ENCODE measurements at places on chromosomes 3 and 15.

DNA sequence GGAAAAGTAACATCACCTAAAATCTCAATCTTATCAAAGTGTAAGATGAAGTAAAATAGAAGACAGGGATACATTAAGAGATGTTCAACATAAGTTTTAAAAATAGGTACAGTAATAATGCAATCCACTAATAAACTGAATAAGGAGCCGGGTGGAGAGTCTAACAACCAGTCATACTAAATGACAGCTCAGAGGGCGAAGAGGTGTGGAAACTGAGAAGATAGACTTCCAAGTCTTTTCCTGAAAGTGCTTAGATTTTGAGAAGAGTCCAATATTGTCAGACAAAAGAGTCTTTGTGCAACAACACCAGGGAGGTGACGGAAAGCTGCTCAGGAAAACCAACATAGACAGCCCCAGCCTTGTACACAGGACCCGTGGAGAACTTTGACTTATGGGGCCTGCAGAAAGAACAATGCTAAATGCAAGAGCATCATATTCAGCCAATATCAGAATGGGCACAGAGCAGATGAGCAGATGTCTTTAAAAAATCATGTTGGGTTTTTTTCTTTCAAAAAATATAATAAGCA lies 66.4 kb downstream of the MECOM start:
- DNase-seq: no peak

DNA sequence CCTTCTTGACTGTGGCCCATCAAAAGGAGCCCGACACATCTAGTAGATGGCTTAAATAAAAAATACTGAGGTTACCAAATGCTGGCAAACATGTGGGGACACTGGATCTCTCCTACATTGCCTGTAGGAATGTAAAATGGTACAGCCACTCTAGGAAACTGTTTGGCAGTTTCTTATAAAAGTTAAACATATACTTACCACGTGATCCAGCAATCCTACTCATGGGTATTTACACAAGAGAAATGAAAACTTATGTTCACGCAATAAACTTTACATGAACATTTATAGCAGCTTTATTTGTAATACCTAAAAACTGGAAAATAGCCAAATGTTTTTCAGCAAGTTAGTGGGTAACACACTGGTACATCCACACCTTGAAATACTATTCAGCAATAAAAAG lies 9.1 kb downstream of the ZBTB38 start:
- DNase-seq: no peak

- no peak for DNase-seq
Measured at GRCh38 chr15:66188464-66188863, 65.1 kb downstream of the MEGF11 start.

DNA sequence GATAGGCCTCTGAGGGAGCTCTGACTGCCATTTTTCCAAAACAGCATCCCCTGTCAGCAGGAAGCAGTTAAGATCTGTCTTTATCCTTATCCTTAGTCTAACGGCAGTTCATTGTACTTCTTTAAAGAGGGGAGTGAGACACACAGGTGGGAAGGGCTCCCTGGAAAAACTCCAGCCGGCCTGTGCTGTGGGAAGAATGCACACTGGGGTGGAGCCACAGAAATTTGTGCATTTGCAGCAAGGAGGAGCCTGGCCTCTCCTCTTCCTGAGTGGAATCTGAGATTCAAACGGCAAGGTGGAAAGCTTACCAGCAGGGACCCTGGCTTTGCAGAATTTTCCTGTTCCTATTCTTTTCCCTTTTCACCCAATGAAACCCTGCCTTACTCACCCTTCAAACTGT lies 1209.4 kb downstream of the ROBO2 start:
- no peak for DNase-seq

DNA sequence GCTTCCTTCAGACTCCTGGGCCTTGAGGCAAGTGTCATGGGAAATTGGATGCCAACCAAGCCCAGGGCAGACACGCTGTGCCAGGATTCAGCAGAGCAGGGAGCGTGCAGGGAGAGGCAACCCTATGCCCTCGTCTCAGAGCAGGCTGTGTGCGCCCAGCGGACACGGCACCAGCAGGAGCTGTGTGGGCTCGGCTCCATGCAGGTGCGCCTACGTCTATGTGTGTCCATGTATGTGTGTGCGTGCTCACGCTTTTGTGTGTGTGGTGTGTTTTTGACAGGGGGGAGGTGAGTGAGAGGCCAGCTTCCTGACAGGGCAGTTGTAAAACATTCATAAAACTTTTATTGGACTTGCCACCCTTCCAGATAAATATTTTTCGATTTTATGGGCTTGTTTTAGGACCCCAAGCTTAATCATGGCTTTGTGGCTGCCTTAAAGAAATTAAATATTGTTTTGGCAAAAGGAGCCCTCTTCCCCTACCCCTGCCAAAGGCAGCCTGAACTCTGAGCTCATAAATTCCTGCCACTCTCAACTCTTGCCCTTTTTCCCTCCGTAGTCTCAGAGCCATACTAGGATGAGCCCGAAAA lies 84.4 kb downstream of the DNAJB8 start:
- no peak for DNase-seq

- DNase-seq: no peak
Measured at GRCh38 chr3:10964537-10965167, 27.9 kb upstream of the SLC6A1 start.

- DNase-seq: no peak
Measured at GRCh38 chr15:77877869-77878577, 199.5 kb downstream of the TBC1D2B start.

DNA sequence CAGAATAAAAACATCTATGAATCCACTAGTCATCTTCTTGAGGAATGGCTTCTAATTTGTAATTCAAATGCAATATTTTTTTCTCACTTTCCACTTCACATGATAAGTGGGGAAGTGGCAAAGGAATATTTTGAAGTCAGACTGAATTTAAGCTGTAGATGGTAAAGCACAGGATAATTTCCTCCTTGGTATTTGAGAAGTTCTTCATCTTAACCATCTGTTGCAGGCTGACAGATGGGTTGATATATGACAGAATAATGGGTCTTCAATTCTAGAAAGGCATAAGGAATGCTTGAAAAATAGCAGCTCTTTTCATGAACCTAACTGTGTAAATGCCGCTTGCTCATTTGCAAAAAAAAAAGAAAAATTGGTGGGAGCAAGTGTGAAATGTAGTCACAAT lies 66.5 kb upstream of the SNTN start:
- no peak for DNase-seq

- DNase-seq: no peak
Measured at GRCh38 chr15:82124331-82125263, 78.8 kb upstream of the MEX3B start.

DNA sequence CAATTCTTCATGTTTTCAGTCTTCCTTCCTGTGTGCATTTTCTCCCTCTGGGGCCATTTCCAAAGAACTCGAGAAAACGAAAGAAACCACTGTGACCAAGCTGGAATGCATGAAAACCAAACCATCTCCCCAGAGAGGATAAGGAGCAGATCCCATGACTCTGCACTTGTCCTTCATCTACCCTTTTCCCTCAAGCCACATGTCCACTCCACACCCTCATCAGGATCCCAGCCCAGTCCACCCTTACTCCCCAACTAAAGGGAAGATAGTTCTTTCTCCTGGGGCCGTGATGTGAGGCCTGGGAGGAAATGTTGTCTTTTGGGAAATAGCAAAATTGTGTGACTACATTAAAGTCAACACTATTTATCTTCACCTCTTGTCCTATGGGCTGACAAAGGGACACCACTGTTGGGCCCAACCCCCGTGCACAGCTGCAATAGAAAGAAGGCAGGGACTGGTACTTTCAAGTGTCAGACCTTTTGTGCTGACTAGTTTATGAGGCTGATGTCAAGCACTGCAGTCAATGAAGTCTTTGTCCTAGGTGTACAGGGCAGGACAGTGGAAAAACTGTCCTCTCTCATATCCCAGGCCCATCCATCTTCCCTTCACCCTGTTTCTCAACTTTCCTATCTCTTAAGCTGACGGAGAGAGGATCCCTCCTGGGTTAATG lies 487.1 kb upstream of the NR2F2 start:
- DNase-seq: no peak

DNA sequence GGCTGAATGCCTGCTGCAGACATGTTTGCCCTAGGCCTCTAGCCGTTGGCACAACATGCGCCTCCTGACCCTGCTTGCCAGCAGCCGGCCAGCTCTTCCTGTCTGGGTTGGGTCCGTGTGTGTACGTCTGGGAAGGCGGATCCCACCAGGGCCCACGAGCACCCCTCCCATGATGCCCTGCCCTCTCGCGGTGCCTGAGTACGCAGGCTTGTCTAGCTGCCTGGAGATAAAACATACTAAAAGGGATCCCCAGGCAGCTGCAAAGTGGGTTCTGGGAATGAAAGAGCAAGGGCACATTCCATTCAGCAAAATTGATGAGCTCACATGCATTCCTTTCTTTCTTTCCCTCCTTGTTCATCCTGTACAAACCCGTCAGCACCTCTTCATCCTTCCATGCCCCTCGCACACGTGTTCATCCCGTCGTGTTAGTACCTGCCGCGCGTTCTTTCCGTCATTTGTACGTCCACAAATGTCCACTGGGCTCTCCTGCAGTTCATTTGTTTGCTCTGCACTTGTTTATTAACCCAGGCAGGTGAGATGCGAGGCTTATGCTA lies 74.3 kb downstream of the FBLN2 start:
- no peak for DNase-seq

- DNase-seq: no peak
Measured at GRCh38 chr3:189962466-189962865, 158.2 kb downstream of the P3H2 start.

DNA sequence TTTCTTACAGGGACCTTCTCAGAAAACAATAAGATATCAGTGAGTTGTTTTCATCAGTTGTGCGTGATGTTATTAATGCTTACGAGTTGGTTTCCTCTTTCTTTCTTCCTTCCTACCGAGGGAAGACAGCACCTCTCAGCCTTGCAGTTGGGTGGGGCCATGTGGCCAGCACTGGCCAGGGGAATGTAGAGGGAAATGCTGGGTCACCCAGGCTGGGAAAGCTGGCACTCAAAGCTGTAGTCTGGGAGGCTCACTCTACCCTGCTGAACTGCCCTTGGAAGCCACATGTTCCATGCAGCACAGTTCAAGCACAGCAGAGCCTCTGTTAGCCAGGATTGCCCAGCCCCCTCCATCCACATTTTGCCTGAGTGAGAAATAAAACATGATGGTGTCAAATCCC lies 10.1 kb upstream of the CHCHD6 start:
- DNase-seq: no peak

DNA sequence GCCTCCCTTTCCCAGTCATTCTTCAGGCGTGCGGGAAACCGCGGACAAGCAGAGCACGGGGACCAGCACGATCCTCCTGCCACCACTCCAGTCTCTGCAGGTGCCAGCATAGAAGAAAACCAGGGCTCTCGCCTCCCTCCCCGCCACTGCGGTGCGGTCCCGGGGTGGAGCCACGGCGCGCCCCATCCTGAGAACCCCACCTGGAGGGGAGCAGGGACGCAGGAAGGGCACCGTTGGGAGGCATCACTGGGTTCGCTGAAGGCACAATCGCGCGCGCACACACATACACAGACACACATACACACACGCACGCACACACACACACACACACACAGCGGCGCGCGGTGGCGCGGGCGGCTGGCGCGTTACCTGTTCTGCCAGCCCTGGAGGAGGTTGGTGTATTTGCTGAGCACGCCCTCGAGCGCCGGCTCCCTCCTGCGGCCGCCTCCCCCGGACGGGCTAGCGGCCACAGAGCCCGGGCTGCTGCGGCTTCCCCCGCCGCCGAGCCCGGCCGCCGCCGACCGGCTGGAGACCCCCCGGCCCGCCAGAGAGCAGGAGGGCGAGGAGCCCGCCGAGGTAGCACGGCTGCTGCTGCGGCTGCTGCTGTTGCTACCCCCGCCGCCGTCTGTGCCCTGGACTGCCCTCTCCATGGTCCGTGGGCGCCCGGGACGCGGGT lies 394 bp downstream of the OSBPL10 start:
- no peak for DNase-seq

- no peak for DNase-seq
Measured at GRCh38 chr3:63857311-63857710, 6.3 kb downstream of the THOC7 start.

- DNase-seq: no peak
Measured at GRCh38 chr3:133377396-133377795, 22.5 kb upstream of the BFSP2 start.
